ENCODE measurements at places on chromosomes 11 and 22.

DNA sequence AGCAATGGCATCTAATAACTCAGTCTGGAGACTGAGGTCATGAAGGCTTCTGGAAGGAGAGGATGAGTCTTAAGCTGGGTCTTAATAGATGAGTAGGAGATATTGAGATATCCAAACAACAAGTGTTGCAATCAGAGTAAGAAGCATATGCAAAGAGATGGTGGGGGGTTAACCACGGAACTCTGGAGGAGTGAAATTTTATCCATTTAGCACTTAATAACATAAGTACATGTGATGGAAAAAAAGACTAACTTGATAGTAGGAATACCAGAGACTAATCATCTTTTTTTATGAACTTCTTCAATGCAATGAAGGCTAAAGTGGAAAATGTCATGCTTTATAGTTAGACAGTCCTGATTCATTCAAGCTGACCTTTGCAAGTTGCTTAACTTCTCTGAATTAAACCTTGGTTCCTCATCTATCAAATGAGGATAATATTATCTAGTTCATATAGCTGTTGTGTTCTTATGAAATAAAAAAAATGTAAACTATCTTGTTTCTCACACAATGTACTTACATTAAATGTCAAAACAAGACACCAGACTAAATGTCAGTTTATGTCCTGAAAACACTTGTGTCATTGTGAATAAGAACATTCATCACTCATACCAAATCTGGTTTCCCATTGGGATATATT is 403.1 kb upstream of the CCDC90B start:
- peak; percentile 51 for DNase-seq

- peak; percentile 99 for DNase-seq
Measured at GRCh38 chr11:103529181-103529684, 420.0 kb downstream of the DYNC2H1 start.

GRCh38 chr11:118068945-118069612 is 7.8 kb upstream of the TMPRSS4 start:
- no peak for DNase-seq

DNA sequence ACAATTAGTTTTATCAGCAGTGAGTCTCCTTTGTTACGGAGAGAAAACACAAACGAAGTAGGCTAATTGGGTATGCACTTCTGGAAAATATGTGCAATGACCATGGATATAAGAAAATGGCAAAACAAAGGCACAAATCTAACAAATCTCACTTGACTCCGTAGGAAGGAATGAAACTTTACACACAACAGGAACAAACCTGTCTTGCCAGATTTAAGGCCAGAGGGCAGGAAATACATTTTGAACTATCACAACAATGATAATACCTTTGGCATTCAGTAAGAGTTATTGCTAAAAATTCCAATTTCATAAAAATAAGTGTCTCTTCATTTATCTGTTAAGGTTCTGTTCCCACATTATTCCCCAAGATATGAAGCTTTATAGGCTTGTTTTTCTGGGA is 36.6 kb downstream of the SLC25A17 start:
- no peak for DNase-seq

GRCh38 chr22:49116486-49117120 is 711.1 kb downstream of the BRD1 start:
- no peak for DNase-seq

- DNase-seq: no peak
Measured at GRCh38 chr22:27482402-27482801, 319.2 kb downstream of the MN1 start.

- peak; percentile 10 for DNase-seq
Measured at GRCh38 chr11:65434057-65434666, 11.6 kb downstream of the NEAT1 start.

DNA sequence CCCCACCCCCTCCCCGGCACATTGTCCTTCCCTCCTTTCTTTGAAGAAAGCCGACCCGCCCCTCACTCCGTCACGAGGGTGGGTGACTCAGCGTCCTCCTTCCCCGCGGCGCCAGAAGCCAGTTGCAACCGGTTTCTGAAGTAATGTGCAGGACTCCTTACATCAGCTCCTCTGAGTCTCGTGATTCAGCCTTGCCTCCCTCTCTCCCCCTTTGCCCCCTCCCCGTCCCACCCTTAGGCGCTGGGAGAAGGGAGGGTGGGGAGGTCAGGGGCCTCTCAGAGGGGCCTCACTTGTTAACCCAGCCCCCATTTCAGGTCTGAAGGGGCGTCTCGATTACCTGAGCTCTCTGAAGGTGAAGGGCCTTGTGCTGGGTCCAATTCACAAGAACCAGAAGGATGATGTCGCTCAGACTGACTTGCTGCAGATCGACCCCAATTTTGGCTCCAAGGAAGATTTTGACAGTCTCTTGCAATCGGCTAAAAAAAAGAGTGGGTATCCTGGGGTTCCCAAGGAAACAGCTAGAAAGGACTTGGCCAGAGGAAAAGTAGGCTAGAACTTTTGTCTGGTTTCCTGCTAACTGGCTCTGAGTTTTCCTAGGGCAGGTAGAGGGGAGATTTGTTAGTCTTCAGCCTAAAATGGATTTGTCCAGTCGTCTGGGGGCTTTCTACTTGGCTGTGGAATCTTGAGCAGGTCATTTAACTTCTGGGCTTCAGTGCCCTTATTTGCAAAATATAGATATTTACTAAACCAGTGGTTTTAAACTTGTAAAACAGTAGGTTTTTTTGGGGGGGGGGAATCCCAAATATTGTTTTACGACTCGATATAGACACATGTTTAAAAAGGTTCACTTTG is 1.1 kb downstream of the SLC3A2 start:
- DNase-seq: peak; percentile 99

DNA sequence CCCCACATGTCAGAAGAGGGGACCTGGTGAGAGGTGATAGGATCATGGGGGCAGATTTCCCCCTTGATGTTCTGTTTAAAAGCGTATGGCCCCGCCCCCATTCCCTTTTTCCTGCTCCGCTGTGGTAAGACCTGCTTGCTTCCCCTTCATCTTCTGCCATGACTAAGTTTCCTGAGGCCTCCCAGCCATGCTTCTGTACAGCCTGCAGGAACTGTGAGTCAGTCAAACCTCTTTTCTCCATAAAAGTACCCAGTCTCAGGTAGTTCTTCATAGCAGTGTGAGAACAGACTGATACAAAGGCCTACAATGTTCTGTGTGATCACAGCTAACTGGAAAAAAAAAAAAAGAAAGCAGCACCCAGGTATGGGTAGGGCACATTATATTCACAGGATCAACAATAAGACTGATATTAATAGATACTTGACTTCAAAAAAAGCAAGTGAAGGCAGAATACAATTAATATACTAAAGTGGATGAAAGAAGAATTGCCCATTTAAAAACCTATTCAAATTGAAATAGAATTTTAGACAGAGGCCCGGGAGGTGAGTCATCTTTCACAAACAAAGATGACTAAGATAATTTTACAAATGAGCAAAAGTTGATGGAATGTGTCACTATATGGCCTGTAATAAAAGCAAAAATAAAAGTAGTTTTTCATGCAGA is 1.7 kb upstream of the OR52K1 start:
- DNase-seq: peak; percentile 23

DNA sequence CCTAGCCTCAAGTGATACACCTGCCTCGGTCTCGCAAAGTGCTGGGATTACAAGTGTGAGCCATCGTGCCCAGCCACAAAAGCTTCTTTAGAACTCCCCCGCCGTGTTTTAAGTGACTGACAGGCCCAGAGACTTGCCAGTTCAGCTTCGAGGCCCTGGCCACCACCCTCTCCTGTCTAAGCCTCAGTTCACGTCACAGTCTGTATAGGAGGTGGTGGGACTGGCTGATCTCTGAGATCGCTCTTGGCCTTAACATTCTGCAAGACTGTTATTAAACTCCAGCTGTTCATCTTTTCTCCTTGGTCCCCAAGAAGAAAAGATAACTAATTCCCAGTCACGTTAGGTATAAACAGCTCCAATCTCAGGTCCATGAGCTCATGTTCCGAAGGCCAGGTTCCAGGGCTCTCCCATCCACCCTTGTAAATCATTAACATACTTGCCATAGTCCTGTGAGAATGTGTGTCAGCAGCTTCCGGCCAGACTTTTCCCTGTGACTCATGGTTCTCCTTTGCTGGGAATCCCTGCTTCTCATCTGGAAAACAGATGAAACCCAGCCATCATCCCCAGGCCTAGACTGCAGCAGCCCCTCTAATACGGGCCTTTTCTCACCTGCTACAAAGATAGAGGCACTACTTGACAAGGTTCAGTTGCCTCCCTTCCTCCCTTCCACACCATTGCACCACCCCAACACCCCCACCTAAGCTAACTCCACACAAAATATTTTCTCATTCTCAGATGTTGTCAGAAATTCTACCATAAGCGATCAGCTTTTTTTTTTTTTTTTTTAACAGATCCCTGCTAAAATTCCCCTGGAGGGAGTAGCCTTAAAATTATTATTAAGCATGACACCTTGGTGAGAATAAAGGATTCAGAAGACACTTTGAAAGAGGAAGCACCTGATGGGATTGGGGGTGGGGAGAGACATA is 5.6 kb upstream of the KIAA0930 start:
- peak; percentile 95 for DNase-seq

DNA sequence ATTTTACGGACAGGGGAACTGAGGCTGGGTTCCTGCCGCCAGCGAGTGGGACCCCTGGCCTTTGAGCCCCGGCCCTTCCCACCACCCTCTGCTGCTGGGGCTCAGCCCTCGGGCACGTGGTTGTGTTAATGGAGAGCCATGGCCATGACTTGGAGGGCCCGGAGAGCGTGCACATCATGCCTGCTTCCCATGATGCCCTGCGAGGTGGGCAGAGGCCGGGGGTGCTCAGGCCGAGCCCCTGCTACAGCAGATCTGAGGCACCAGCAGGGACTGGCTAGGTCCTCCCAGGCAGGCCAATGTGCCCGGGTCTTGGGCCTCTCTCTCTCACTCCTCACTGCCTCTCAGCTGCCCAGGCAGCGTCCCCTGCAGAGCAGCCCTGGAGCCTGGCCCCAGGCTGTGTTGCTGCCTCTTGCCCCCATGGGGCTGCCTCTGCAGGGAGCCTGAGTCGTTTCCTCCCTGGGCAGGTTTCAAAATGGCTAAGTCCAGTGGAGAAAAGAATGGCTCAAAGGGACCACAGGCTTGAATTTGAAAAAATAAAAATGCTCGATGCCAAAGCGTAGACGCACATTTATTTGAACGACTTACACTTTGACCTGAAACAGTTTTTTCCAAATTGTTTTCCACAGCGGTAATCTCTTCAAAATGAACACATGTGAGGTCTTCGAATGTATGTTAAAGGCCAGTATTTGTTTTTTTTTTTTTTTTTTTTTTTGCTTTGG is 72.6 kb upstream of the CLDN5 start:
- DNase-seq: no peak

DNA sequence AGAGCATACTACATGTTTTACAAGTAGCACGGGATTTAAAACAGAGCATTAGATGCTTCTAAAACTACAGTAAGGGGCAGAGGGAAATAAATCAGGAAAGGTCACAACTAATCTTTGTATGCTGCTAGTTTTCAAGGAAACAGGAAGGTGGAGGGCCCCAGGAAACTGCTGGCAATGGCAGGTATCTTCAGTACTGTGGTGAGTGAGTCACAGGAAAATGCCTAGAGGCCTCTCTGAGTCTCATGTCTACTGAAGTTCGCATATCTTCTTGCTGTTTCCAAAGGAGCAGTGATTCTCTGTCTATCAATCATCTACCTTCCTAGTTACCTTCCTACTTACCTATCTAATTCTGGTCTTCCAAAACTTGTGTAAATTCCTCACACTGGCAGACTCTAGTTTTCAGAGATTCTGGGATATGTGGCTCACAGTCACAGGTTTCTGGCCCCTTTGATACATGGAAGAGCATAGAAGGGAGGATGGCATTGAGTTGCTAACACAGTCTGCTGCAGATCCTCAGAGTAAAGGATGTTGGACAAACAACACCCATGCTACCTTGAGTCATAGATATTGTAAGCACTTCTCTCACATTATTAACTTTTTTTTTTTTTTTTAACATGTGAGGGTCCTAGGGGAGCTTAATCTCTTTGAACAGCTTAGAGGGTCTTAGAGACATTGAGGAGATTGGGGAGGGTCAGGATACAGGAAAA is 58.8 kb upstream of the SYN3 start:
- DNase-seq: peak; percentile 2

- DNase-seq: no peak
Measured at GRCh38 chr22:26559961-26560575, 29.9 kb downstream of the TPST2 start.

DNA sequence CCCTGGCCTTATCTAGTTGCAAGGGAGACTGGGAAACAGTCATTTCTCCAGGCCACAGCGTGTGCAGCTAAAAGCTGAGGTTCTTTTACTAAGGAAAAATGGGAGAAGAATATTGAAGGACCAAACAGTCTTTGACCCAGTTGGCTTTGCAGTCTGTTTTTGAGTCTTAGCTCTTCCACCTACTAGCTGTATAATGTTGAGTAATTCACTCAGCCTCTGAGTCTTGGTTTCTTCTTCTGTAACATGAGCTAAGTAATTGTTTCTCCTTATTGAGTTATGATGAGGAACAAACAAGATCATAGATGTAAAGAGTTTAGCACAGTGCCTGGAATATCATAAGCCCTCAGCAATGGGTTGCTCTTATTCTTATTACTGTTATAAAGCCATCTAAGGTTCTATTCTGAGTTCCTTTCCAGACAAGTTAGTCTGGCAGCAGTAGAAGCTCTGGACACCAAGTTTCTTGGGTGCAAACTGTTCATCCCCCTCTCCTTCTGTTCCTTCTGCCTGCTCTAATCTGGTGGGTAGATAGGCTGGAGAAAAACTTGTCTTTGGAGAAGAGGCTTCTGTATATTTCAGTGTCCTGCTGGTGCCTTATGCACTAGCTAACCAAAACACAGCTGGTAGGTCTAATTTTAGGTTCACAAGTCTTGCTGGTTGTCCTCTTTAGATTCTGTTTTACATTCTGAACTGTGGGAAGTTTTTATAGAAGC is 13.5 kb downstream of the TRIM44 start:
- DNase-seq: no peak

DNA sequence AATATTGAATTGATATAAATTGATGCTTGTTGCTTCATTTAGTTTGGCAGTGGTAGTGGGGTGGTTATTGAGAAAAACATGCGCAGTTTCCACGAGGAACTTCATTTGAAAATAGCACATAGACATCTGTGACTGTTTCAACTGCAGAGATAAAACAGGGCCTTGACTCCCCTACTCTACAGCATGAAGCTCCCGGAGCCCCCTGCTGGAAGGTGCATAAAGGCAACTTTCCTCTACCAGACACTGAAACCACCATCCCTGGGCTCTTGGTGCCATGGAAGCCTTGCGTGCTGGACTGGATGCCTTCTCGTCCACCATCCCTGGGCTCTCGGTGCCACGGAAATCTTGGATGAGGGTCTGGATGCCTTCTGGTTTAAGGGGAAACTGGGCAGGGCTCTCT is 195.9 kb downstream of the CSNK2A3 start:
- peak; percentile 36 for DNase-seq

- DNase-seq: peak; percentile 48
Measured at GRCh38 chr11:72684236-72684912, 10.2 kb upstream of the PDE2A start.

GRCh38 chr11:47506795-47507562 is 46.0 kb downstream of the CELF1 start:
- no peak for DNase-seq

- no peak for DNase-seq
Measured at GRCh38 chr11:126499131-126499752, 143.8 kb downstream of the ST3GAL4 start.

DNA sequence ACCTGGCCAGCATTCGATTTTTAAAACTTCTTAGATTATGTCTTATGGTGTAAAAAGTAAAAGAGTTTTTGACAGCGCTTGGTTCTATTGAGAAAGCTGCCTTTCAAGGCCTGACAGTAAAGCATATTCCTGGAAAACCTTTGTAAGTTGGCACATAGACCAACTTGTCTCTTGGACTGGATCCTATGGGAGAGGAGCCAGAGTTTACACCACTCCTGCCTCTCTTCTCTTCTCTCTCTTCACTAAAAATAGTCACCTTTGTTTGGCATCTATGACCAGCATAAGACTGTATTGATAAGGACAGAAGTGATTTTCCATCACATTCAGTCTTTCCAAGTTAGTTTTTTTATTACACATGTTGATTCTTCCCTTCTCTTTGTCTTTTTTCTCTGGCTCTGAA is 33.7 kb downstream of the CSRP3 start:
- DNase-seq: no peak

All from fibroblast of skin of right biceps (primary cell).